ENCODE measurements at places on chromosomes 6 and 20.

DNA sequence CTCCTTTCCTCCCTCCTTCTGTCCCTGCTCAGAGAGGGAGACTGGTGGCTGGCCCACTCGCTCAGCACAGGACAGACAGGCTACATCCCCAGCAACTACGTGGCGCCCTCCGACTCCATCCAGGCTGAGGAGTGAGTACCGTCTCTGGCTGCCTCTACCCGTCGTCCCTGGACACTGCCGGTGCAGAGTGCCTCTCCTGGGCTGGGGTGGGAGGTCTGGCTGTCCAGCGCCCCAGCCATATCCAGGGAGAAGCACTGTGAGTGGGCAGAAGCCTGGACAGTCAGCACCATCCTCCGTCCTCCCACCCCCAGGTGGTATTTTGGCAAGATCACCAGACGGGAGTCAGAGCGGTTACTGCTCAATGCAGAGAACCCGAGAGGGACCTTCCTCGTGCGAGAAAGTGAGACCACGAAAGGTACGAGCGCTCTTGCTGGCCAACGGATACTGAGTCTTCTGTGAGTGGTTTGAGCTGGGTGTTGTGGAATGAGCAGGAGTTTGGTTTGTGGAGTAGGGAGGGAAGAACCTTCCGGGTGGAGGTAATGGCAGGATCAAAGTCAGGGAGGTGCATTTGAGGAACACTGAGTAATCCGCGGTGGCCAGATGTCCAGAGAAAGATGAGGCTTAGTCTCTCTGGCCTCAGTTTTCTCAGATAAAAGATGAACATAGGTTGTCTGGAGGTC lies 48.1 kb downstream of the SRC start:
- no peak for DNase-seq

DNA sequence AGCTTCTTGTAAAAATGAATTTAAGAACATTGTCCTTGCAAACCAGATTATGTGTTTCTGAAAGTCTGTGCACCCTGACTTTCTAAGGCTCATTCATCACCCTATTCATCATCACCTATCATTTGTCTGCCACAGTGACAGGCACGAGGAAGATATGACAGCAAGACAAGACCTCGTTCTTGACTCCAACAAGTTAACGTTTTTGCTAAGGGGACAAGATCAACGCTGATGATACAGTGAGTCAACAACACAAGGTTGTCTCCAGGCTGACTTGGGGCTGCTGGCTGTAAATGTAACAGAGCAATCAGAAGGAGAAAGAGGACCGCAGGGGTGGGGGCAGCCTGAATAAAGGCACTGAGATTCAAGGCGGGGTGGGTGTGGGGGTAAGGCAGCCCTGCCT lies 94.2 kb downstream of the FOXC1 start:
- DNase-seq, result no peak

DNA sequence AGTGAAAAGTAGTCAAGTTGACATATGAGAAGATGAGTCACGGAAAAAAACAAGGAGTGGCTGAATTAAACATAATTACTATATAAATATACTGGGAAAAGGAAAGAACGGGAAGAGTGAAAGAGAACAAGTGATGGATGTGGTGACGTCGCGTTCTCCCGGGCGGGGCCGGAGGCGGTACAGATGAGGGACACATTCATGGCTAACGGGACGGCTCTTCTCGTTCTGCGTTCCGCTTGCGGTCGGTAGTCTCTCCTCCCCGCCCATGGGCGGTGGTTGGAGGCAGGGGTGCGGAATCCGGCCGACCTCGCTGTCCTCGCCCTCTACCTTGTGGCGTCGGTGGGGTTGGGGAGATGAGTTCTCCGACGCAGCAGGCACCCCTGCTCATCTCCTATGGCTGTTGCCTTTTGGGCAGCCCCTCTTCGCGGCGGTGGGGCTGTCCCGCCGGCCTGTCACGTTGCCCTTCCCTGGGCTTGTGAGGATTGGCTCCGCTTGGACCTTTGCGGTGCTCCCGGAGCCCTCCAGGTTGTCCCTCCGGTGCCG lies 22.5 kb downstream of the HLA-G start:
- DNase-seq, result peak; percentile 50

- no peak for DNase-seq
These were observed 112.6 kb upstream of the AFDN start for GRCh38 chr6:167714152-167714551.

- no peak for DNase-seq
These were observed 40.2 kb upstream of the DDR1 start for GRCh38 chr6:30844118-30844535.

- no peak for DNase-seq
These were observed 27.3 kb upstream of the RPP40 start for GRCh38 chr6:5031150-5031549.

DNA sequence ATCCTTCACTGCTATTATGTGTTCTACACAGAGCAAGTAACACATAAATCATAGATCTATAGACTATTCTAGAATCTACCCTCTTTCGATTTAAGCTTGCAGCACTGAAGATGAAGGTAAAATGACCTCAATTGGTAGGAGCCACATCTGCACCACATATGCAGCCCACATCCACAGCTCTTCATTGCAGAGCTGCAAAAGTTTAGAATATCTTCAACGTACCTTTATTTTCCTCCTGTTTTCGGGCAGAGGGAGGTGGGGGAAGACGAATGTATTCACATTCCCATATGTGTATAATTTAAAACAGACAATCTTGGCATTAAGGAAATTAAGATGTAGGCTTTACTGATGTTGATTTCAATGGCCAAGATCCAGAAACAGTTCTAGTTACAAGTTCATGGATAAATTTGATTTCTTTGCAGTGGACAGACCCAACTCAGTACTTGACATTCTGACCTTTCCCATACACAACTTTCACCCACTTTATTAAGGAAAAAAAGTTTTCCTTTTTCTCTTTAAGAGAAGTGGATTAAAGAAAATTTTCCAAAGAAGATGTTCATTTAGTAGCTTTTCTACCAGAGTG lies 14.0 kb downstream of the EPB41L2 start:
- no peak for DNase-seq

DNA sequence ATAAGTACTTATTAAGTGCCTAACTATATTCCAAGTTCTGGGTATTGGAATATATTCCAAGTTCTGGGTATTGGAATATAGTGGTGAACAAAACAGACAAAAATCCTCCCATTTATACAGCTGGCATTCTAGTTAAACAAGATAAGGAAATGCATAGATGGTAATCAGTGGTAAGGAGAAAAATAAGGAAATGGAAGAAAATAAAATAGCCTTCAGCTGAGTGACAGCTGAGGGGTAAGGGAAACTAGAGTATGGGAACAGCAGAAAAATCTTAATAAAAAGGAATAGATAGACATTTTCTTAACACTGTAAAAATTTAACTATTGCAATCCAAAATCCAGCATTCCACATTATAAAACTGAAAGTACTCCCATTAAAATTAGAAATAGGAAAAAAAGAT lies 17.2 kb upstream of the WFDC10A start:
- no peak for DNase-seq

- DNase-seq, result no peak
These were observed 111.9 kb downstream of the FAM83B start for GRCh38 chr6:54958446-54958845.

- DNase-seq, result no peak
These were observed 7.7 kb upstream of the BICRAL start for GRCh38 chr6:42774201-42774600.

GRCh38 chr6:128754658-128755256 lies 128.2 kb upstream of the LAMA2 start:
- DNase-seq, result no peak

DNA sequence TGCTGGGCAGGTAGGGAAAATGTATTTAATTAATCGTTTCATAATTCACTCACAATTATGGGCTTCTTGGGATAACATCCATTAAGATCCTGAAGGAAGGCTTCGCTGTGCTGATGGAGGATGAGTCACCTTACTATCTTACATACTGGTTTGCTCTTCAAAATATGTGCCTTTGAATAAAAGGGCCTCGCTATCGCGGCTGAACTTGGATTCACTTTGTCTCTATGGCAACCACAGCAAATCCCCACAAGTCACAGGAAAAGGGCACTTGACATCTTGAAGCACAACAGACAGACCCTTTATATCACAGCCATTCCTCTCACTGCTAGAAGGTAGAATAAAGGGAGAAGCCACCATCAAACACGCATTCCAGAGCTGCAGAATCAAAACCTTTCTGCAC lies 141.3 kb upstream of the MYLIP start:
- no peak for DNase-seq

DNA sequence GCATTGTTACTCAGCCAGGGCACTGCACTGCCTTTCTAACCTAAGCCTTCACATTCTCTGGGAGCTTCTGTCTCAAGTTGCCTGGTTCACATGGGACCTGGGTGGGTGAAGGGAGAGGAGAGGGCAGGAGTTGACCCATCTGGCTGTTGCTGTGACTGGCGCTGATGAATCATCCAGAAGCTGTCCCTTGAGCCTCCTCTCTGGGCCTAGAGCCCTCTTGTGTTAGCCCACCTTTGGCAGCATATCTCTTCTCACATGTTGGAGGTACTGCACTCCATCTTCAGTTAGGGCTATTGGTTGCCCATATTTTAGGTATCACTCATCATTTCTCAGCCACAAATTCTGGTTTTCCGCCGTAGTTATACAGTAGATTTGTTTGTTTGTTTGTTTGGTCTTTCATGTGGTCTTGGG lies 19.8 kb downstream of the XRN2 start:
- DNase-seq, result peak; percentile 7

- no peak for DNase-seq
These were observed 49.7 kb downstream of the RBM38 start for GRCh38 chr20:57440678-57441509.

DNA sequence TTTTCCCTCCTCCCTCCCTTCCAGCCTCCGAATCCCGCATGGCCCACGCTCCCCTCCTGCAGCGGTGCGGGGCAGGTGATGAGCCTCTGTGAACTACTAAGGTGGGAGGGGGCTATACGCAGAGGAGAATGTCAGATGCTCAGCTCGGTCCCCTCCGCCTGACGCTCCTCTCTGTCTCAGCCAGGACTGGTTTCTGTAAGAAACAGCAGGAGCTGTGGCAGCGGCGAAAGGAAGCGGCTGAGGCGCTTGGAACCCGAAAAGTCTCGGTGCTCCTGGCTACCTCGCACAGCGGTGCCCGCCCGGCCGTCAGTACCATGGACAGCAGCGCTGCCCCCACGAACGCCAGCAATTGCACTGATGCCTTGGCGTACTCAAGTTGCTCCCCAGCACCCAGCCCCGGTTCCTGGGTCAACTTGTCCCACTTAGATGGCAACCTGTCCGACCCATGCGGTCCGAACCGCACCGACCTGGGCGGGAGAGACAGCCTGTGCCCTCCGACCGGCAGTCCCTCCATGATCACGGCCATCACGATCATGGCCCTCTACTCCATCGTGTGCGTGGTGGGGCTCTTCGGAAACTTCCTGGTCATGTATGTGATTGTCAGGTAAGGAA lies at the start of gene OPRM1:
OPRM1 (plus strand) TSS at position 10 of the 612 bp plus-strand sequence; CDS start at position 315, 305 bp downstream.
- DNase-seq, result peak; percentile 24

DNA sequence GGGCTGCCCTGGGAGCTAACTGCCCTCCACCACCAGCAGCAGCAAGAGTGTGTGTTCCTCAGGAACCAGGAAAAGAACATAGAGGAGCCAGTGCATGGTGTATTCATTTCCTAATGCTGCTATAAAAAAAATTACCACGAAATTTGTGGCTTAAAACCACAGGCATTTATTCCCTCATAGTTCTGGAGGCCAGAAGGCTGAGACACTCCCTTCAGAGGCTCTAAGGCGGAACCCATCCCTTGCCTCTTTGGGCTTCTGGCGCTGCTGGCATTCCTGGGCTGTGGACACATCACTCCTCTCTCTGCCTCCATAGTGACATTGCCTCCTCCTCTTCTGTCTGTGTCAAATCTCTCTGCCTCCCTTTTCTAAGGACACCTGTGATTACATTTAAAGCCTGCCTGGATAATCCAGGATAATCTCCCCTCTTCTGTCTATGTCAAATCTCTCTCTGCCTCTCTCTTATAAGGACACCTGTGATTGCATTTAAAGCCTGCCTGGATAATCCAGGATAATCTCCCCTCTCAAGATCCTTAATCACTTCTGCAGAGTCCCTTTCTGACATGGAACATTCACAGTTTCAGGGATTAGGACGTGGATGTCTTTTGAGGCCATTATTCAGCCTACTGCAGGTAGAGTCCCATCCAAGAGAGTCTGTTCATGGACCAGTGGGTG lies 54.7 kb downstream of the NDUFAF5 start:
- peak; percentile 77 for DNase-seq

GRCh38 chr20:48277266-48277665 lies 492.0 kb upstream of the SULF2 start:
- DNase-seq, result peak; percentile 75

- DNase-seq, result no peak
These were observed 266.4 kb downstream of the CDH4 start for GRCh38 chr20:61518424-61518951.

DNA sequence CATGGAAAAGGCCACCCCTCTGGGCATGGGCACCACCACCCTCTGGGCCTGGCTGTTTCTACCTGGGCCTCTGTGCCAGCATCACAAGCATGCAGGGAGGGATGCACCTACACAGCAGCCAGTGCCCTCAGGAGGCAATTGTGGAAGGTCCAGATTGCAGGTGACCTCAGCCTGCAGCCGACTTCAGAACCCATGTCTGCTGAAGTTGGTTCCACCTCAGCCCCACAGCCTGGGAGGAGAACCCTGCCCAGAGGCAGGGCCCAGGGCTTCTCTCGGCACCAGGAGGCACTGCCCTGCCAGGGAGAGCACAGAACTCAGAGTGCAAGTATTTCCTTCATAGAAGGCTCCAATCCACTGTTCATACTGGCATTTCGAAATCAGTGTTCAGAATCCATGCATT lies 149.8 kb downstream of the TTLL2 start:
- DNase-seq, result no peak

DNA sequence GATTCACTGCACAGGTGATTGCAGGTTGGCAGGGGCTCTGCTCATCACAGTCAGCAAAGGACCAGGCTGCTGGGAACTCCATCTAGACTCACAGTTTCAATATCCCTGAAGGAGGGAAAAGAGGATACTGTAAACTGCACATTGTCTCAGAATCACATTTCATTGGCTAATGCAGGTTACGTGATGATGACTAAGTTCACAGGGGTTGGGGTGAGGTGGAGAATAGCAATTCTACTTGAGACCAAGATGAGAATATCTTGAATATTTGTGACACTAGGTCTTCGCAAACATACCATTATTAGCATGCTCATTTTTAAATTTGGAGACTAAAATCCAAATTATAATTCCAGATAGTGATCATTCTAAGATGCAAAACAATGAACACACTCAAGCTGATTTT lies 208.5 kb upstream of the CITED2 start:
- DNase-seq, result peak; percentile 12

GRCh38 chr6:143732536-143732935 lies 54.8 kb downstream of the PHACTR2 start:
- DNase-seq, result no peak

GRCh38 chr20:58691773-58692578 lies 624 bp upstream of the NPEPL1 start:
- no peak for DNase-seq

DNA sequence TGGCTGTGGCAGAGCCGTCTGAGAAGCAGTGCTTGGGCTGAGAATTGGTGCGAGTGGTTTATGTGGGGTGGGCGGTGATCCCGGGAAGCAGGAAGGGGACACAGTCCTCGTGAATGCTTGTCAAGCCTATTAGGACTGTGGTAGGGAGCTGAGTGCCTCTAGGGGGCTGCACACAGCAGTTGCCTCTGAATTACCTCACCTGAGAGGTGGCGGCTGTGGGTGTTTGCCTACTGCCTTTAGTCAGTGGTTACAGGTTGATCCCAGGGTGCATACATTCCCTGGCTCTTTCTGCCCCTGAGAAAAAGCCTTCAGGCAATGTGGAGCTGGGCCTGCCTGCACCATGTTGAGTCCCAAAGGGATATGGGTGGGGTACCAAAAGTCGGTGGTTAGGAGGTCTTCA lies 5.2 kb downstream of the AP5S1 start:
- DNase-seq, result no peak

Data from mammary epithelial cell (primary cell).